ENCODE measurements at places on chromosomes 6 and 20.

DNA sequence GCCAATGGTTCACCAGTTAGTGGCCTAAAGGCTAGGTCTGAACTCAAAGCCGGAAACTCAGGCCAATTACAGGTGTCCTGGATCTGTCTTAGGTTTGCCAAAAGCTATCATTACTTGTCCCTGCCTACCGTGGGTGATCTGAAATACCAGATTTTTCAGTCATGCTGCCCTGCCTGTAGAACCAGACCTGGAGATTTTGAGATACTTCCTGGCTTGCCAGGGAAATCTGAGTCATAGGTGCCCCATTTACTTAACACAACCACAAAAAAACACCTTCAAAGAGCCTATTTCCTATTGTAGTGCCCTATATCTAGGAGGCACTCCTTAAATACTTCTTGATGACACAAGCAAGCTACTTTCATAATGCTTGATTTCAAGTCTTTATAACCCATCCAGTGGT is 13.9 kb upstream of the RANBP9 start:
- DNase-seq: peak; percentile 68

- no peak for DNase-seq
Observed at GRCh38 chr6:11246722-11247121, 14.3 kb upstream of the NEDD9 start.

- DNase-seq: no peak
Observed at GRCh38 chr20:34312024-34312460, 8.9 kb upstream of the AHCY start.

DNA sequence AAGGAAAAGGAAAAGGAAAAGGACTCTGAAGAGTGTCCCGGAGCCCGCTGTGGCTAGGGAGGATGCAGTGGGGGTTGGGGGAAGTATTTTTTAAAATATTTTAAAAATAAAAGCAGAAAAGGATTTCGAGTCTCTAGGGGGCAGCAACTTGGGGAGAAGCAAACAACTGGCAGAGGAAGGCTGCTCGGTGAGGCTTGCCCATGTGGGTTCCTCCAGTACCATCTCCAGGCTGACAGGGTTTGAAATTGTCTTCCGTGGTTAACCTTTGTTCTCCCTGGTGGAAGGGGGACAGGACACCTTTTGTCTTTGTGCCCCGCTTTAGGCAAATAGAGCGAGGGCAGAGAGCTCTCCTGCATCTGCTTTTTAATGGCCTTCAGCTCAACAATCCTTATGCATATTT is 60.4 kb upstream of the SNX9 start:
- DNase-seq: peak; percentile 23

- no peak for DNase-seq
Observed at GRCh38 chr6:64258752-64259151, 623.1 kb downstream of the PHF3 start.

DNA sequence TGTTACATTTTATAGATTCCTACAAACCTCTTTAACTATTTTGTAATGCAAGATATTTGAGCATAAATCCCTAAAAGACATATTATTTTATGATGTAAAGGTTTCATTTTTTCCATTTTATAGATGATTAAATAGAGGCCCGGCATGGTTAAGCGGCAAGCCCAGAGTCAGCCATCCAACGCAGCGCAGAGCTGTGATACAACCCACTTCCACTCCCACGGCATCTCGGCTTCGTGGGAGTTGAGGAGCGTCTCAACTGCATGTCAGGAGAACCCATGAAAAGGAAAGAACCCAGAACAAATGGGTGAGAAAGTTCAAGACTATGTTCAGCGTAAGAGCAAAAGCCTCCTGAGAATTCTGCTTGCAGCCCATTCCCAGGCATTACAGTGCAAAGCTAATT is 488.2 kb downstream of the PRKN start:
- DNase-seq: no peak

DNA sequence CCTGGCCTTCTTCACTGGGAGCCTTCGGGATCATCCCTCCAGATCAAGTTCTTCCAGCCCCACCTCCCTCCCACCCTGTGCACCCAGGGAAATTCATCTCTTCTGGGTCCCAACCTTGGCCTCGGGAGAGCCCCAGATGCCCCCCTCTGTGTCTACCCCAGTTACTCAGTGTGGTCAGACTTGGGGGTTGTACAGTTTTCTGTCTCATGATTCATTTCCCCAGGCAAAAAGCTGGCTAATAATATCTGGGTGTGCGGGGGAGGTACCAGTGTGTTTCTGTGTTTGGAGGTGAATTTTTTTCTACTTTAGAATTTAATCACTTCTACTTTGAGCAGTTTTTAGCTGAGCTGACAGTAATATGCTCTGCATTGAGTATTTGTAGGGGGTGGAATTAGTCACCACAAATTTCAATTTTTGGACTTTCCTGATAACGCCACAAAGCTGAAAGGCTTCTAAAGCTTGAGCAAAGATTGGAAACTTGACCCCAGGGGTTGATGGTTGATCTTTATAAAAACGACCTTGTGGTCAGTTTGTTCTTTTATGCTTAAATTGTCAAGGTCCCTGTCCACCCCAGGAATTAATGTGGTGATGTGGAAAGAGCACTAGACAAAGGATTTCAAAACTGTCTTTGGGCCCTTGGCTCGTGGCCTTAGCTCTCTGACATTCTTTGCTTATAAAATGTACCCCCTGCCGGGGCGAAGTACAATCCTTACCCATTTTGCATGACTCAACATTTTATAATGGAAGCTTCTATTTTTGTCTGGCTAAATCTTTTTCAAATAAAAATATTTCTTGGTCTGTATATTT is 284.7 kb upstream of the TAB2 start:
- peak; percentile 45 for DNase-seq

- DNase-seq: peak; percentile 63
Observed at GRCh38 chr20:63978319-63979228, 868 bp downstream of the SAMD10 start.

- DNase-seq: no peak
Observed at GRCh38 chr6:20117474-20117873, 94.8 kb downstream of the MBOAT1 start.

DNA sequence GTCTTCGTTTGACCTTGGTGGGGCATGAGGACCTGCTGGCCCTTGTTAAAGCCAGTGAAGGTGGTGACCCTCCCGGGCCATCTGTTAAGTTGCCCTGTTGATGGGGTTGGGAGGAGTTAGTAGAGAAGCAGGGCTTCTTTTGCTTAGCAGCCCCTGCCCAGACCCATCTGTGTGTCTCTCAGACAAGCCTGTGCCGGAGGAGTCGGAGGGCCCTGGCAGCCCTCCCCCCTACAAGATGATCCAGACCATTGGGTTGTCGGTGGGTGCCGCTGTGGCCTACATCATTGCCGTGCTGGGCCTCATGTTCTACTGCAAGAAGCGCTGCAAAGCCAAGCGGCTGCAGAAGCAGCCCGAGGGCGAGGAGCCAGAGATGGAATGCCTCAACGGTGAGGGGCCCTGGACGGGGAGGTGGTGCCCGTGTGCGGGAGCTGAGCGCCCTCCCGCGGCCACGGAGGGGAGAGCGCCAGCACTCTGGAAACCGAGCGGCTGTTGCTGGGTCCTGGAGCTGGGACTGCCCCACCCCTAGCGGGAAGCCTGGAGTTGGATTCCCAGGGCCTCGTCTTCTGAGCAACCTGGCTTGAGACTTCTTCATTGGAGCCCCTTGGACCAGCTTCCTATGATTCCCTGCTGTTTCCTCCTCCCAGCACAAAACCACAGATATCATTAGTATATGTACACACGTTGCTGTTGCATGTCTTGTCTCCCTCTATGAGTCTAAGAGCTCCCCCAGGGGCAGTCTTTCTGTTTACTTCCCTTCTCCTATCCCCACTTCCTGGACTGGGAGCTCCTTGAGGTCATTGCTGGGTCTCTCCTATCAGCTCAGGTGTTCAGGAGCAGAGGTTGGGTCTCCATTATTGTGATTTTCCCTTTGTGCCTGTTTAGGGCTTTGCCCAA is 27.6 kb upstream of the SRF start:
- peak; percentile 75 for DNase-seq

- no peak for DNase-seq
Observed at GRCh38 chr20:1813674-1814635, 81.3 kb upstream of the SIRPA start.

- DNase-seq: peak; percentile 12
Observed at GRCh38 chr6:34044945-34045595, 100.8 kb downstream of the GRM4 start.

DNA sequence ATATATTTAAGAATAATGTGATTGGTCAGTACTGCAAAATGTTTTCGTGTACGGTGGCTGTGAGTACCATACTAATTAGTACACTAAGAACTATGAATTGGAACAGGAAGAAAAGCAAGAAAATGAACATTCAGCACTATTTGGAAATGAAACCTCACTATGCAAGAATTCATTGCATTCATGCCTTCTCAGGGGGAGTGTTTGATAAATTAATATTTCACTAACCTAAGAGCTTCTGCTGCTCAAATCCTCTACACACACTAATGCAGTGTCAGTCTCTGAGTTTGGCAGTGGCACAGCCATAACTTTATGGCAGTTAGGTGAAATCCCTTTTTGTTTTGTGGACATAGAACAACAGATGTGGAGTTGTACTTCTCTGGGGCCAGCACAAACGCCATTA is 60.1 kb downstream of the SLC16A10 start:
- no peak for DNase-seq

GRCh38 chr6:52424513-52424912 is 4.4 kb downstream of the EFHC1 start:
- DNase-seq: no peak

DNA sequence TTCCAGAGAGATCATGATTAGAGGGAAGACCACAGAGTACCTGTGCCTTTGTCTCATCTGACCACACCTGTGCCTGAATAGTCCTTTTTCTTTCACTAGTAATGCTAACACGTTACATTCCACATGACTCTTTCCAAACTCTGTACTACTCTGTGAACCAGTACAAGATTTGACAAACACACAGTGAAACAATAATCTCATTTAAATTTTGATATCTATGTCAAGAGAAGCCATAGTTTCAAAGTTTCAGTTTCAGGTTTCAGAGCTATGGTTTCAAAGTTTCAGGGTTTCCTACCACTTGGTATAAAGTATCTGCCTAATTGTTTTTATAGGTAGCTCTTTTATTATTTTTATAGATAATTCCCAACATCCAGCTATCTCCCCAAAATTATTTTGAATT is 62.0 kb upstream of the PHACTR2 start:
- no peak for DNase-seq

GRCh38 chr6:90383196-90383822 is 86.7 kb upstream of the BACH2 start:
- DNase-seq: peak; percentile 30

DNA sequence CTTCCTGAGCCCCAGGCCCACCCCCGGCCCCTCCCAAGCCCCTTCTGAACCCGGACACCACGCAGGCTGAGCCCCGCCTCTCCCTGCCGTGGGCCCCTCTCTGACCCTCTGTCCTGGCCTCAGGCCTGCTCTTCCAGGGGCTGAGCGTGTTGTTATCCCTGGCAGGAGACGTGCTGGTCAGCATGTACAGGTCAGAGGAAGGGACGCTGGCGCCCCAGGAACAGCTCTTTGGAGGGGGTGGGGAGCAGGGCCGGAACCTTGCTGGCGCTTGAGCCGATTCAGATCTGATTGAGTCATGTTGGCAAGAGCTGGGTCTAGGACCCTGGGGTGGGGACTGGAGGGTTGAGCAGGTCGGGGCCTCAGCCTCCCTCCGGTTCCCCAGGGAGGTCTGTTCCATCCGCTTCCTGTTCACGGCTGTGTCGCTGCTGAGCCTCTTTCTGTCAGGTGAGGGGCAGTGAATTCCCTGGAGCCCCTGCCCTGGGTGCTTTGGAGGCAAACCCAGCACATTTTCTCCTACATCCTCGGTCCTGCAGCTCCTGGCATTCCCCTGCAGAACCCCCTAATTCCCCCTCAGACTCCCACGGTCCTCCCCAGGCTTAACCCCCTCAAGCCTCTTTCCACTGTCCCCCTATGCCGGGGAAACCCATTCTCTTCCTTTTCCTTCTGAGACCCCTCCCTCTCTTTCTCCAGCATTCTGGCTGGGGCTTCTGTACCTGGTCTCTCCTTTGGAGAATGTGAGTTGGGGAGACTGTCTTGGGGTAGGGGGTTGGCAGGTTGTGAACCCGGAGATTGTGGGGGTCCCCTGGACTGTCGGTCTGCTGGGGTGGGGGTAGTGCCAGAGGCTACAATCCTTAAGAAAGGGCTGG is 2.0 kb downstream of the SPAG4 start:
- peak; percentile 40 for DNase-seq

DNA sequence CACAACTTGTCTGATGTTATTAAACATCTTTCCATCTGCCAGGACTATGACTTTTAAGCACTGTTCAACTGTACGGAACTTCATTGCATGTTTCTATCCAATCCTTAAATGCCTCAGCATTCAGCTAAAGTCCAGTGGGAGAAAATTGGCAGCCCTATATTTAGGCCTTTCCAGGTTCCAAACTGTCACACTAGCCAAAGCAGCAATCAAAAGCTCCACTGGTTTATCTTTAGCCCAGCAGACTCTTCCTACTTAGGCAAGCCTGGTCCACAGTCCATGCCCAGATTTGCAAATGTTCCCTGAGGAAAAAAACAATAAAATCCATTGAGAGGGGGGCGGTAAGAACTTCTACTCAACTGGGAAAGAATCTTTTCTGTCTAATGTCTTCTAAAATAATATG is 349.1 kb upstream of the GJE1 start:
- no peak for DNase-seq

- no peak for DNase-seq
Observed at GRCh38 chr6:75169689-75170586, 35.9 kb downstream of the COL12A1 start.

- no peak for DNase-seq
Observed at GRCh38 chr6:26158076-26158580, 70.9 kb downstream of the HFE start.

DNA sequence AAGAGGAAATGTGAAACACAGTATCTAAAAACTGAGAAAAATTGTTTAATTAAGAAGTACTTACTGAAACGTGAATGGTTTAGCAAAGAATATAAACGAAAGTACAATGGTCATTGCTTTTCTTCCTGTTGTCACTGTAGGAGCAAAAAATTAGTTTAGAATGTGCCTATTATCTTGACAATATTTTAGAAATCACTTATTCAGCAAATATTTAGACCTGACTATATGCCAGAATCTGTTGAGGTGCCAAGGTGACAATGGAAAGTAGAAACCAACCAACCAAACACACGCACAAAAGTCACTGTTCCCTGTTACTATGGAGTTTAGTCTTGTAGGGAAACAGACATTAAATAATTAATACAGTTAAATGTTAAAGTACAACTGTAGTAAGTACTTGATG is 20.5 kb downstream of the SLC35B3 start:
- DNase-seq: no peak

GRCh38 chr6:81865712-81866111 is 113.2 kb upstream of the TENT5A start:
- no peak for DNase-seq
